ENCODE measurements at places on chromosomes 5 and 9.

GRCh38 chr9:99299211-99300102, 77.4 kb downstream of the SEC61B start:
- DNase-seq = no peak

DNA sequence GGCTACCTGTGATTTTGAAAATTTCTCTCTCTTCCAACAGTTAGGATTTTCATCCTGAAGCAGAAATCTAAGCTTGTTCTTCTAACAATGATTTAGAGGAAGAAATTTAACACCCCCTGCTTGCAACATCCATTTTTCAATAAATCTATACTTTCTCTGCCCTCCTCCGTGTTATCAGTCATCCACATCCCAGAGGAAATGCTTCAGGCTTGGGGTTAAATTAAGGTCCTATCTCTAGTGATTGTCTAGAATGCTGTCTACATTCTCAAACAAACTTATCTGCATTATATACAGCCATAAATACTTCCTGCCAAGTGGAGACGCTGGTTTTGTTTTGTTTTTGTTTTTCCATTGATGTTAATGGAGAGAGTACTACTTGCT, 371.0 kb downstream of the CSNK1G3 start:
- DNase-seq = no peak

- no peak for DNase-seq
Observed at GRCh38 chr5:124685404-124685930, 61.0 kb downstream of the ZNF608 start.

- no peak for DNase-seq
Observed at GRCh38 chr9:8224381-8224801, 424.8 kb upstream of the DMAC1 start.

DNA sequence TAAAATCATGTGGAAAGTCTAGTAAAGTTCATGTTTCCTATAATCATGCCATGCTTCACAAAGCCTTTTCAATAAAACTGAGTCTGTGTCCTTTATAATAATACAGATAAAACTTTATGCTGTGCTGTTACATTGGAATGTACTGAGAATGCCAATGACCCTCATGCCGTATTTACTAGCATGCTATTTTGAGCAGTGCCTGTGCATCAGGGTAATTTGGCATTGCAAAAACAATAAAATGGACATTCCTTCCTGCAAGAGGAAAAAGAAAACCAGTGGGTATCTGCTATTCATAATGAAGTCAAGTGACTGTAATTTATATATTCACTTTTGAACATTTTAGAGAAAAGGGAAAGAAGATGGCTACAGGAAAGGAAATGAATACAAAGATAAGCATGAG, 159.0 kb downstream of the PBX3 start:
- no peak for DNase-seq

DNA sequence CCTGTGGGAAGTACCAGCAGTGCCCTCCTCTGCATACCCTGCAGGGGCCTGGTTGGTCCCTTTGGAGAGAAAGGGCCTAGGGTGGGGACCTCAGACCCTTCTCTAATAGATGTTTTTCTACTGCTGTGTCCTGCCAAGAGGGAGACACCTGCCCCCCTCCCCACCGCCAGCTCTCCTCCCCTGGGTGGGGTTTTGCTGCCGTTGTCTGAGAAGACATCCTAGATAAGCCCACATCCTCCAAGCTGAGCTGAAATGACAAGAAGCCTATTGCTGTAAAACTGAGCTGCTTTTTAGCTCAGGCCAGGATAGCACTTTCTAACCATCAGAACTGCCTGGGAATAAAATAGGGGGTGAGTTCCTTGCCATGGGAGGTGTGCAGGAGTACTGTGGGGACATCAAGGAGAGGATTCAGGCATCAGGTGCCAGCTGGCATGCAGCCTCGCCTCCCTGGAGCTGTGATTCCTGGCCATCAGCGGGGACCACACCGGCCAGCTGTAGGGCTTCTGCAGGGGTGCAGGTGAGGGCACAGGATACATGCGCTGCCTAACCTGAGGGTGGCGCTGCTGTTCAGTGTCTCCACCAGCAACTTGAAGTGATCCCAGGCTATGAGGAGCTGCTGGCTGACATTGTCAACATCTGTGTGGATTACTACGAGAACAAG, 37.9 kb downstream of the CYFIP2 start:
- DNase-seq = no peak

DNA sequence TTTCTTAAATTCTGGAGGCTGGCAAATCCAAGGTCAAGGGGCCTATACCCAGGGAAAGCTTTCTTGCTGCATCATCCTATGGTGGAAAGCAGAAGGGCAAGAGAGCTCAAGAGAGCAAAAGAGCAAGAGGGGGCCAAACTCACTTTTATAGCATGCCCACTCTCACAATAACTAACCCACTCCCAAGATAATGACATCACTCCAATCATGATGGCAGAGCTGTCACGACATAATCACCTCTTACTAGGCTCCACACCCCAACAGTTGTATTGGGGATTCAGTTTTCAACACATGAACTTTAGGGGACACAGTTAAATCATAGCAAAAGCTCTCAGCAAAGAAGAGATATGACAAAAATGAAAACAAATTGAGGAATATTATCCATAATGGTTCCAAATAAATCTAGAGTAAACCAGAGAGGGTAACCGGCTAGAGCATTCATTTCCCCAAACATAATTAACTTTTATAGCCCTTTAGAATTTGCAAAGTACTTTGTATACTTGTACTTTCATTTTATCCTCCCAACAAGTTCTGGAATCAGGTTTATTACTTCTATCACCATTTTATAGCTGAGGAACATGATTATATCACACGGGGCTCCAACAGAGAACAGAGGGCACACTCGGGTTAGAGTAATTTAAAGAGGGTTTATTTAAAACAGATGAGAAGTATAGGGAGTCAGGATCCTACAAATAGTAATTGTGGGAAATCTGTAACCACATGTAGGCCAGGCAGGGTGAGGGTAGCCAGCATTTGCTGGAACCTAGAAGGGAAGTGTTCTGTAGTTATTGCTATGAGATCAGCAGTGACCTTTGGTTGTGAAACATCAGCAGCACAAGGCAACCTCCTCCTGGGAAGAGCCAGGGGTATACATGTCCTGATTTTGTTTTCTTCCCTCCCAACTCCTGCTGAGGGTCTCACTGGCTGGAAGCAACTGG, 7.2 kb upstream of the TARS1 start:
- DNase-seq = no peak

GRCh38 chr5:173399851-173400250, 71.6 kb upstream of the STC2 start:
- no peak for DNase-seq

DNA sequence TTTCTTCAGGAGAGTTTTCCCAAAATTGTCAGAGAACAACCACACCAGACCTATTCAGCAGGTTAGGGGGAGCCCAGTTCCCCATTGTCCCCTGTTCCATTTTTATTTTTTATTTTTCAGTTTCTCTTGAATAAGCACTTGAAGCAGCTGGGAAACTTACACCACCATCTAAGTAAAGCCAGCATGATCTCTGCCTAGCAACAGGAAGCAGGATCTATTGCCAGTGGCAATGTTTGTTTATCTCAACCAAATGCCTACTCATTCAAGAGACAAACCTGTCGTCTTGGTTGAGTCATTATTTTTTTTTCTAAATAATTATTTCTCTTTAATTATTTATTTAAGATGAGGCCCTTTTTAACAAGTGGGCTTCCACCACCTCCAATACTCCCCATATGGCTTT, 379.3 kb downstream of the PLK2 start:
- DNase-seq = no peak
